ENCODE measurements at places on chromosomes 6 and 20.

DNA sequence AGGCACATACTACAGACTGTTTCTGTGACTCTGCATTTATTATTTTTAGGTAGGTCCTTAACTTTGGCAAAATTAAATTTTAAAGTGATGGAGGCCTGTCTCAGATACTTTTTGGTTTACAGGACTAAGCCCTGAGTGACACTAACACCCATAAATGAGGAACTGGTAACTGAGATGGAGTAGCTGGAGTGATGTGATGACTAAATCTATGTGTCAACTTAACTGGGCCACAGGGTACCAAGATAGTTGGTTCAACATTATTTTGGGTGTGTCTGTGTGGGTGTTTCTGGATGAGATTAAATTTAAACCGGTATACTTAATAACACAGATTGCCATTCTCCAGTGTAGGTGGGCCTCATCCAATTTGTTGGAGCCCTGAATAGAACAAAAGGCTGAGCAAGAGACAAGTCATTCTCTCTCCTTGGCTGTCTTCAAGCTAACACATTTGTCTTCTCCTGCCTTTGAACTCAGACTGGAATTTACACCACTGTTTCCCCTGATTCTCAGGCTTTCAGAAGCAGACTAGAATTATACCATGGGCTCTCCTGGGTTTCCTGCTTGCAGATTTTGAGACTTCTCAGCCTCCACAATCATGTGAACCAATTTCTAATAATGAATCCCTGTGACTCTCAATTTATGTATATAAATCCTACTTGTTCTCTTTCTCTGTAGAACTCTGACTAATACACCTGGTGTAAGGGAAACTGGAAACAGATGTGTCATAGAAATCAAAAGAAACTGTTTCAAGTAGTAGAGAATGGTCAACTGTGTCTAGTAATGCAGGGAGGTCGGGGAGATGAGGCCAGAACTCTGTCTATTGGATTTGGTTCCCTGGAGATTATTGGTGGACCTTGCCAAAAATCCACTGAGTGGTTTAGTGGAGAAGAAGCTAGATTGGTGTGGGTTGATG is 579.2 kb downstream of the EPM2A start:
- no peak overlapping the region for H3K27ac ChIP-seq
- no peak for DNase-seq
- no peak overlapping the region for H3K4me3 ChIP-seq
- H3K27me3 ChIP-seq: no peaks in the 10 kb centered on the region
- no peaks in the 10 kb centered on the region for H3K4me1 ChIP-seq
- H3K36me3 ChIP-seq: peaks cover 2% of the 10 kb centered on the region

GRCh38 chr6:45789238-45789637 is 226.4 kb downstream of the CLIC5 start:
- no peaks in the 10 kb centered on the region for H3K4me1 ChIP-seq
- H3K36me3 ChIP-seq: no peaks in the 10 kb centered on the region
- no peak for DNase-seq
- no peak overlapping the region for H3K4me3 ChIP-seq
- no peak overlapping the region for H3K27ac ChIP-seq
- H3K27me3 ChIP-seq: peaks cover 4% of the 10 kb centered on the region

DNA sequence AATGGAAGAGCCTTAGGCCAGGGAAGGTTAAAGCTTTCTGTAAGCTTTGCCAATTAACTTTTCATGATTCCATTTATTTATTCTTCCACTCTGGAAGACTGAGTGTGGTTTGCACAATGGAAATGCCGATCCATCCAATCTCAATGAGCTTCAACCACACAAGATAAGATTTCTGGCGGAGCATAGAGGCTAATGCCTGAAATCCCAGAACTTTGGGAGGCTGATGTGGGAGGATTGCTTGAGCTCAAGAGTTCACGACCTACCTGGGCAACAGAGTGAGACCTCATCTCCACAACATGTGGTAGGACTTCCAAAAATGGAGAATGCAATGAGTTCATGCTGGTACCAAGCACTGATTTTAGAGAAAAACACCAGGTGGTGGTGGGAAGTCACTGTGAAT is 6.2 kb downstream of the ENPP1 start:
- H3K4me3 ChIP-seq: no peak overlapping the region
- no peak for DNase-seq
- H3K4me1 ChIP-seq: no peaks in the 10 kb centered on the region
- H3K27ac ChIP-seq: no peak overlapping the region
- H3K36me3 ChIP-seq: no peaks in the 10 kb centered on the region

DNA sequence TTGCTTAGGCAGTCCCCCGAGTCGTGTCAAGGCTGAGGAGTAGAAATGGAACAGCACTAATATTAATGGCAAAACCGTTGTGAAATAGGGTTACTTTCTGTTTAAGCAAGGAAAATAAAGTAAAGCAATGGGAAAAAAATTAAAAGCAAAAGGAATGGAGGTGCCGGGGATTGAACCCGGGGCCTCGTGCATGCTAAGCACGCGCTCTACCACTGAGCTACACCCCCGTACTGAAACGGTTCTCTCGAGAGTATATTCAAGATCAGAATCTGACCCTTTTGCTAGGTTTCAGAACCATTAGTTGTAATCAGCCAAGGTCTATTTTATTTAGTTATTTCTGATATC is 85.5 kb downstream of the TRIM27 start:
- DNase-seq: peak; percentile 82
- H3K36me3 ChIP-seq: no peaks in the 10 kb centered on the region
- peak overlapping the region; percentile 82 for H3K27ac ChIP-seq
- peak overlapping the region; percentile 90 for H3K4me3 ChIP-seq
- peaks cover 29% of the 10 kb centered on the region for H3K27me3 ChIP-seq

GRCh38 chr20:330233-331149 is 5.1 kb downstream of the SOX12 start:
- peak; percentile 75 for DNase-seq
- H3K4me3 ChIP-seq: no peak overlapping the region

DNA sequence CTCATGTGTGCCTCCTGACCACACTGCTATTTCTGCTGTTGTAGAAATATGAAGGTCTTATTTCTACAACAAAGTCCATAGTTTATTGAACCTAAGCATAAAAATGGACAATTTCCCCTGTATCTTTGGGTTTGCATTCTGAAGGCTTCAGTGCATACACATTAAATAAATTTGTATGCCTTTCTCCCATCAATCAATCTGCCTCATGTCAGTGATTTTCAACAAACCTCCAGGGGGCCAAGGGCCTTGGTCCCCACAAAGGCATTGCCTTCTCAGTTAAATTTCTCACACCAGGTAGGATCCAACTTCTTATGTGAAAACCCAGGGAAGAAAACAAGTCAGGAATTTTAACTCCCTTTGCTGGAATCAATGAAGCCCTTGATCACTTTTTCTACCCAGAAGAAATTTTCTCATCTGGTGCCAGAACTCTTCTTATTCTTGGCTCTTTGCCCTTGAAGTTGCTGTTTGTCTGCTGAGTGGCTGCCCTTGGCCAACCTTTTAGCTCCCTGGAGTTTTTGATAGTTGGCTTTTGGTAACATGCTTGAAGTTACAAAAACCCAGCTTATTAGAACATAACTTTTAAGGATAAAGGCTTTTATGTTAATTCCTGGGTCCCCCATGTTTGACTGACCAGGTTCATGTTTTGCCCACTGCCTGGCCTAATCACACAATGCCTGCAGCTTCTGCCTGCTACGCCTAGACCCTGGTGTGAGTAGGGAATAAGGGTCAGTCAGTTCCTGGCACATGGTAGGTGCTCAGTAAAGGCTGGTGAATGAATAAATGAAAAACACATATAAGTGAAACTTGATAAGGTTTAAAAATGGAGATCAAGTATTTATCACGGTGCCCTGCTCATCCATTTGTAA is 37.0 kb downstream of the SHLD1 start:
- no peak for DNase-seq
- peaks cover 9% of the 10 kb centered on the region for H3K36me3 ChIP-seq
- no peaks in the 10 kb centered on the region for H3K27me3 ChIP-seq
- H3K4me1 ChIP-seq: peaks cover 12% of the 10 kb centered on the region
- no peak overlapping the region for H3K4me3 ChIP-seq

DNA sequence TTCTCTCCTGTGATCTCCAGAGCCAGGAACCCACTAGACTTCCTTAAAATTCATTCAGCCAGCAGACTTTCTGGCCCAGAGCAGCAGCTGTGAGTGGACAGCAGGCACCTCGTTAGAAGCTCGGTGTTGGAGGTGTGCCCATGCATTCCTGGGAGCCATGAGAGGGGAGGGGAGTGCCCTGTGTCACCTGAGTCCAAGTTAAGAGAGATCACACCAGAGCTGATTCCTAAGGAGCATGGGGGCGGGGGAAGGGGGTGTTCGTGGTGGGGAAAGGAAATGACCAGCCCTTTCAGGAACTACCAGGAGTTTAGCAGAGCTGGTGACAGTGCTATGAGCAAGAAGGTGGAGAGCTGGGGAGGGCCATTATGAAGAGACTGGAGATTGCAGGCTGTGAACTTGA is 46.9 kb downstream of the GFRA4 start:
- no peak overlapping the region for H3K27ac ChIP-seq
- peaks cover 3% of the 10 kb centered on the region for H3K4me1 ChIP-seq
- DNase-seq: no peak
- H3K4me3 ChIP-seq: no peak overlapping the region

DNA sequence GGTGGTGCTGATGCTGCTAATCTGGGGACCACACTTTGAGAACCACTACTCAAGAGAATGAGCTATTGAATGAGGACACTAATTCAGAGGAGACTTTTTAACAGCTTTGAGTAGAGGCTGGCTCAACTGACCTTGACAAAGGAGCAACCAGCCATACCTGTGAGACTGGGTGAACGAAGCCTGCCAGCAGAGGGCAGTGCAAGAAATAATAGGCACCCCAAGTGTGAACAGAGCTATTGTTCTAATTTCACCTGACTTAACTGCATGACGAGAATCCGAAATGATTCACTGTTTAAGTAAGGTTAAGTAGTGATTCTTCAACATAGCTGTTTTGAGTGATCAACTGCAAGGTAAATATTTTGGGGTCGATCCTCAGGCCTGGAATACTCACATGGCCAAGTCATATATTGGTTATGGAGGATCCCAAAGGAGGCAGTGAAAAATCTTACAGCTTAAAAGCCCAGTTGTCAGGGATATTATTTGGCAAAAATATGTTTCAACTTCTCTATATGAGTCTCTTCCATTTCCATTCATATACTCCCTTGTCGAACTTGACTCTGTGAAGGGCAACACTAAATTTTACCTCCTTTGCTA is 550.5 kb upstream of the MARCKS start:
- H3K4me1 ChIP-seq: no peaks in the 10 kb centered on the region
- H3K27ac ChIP-seq: no peak overlapping the region
- H3K36me3 ChIP-seq: no peaks in the 10 kb centered on the region
- peak; percentile 59 for DNase-seq

GRCh38 chr6:92521553-92521952 is 897.8 kb downstream of the EPHA7 start:
- H3K4me3 ChIP-seq: no peak overlapping the region
- no peaks in the 10 kb centered on the region for H3K36me3 ChIP-seq
- no peak for DNase-seq
- no peak overlapping the region for H3K27ac ChIP-seq
- H3K4me1 ChIP-seq: no peaks in the 10 kb centered on the region

DNA sequence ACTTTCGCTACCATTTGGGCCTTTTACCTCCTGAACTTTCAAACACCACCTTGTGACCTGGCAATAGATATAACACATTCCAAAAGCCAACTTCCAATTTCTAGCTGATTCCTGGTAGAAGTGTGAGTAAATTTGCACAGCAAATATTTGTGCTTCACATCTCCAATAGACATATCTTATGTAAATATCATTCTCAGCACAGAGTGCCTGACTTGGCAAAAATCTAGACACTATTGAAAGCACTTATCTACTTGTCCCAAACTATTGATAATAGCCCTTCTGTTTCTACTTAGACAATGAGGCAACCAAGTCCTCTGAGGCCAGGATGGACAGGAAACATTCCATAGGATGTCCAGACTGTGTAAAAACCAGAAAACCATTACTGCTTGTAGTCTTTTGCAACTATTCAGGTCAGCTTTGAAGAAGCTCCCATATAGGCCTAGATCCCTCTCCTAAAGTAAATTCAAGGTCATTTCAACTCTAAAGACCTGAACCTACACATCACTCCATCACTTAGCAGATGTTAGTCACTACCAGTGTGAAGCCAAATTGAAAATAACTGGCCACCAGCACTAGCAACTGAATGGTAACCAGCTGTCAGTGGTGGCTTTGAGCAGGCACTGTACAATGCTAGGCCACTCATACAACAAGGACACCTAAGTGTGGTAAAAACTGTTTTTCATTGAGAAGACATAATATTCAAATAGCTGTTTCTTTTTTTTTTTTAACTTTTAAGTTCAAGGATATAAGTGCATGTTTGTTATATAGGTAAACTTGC is 95.3 kb upstream of the RSPO3 start:
- H3K4me3 ChIP-seq: no peak overlapping the region
- no peaks in the 10 kb centered on the region for H3K27me3 ChIP-seq
- no peaks in the 10 kb centered on the region for H3K4me1 ChIP-seq
- H3K36me3 ChIP-seq: no peaks in the 10 kb centered on the region
- H3K27ac ChIP-seq: no peak overlapping the region

- no peak for DNase-seq
- H3K36me3 ChIP-seq: peaks cover 16% of the 10 kb centered on the region
- no peak overlapping the region for H3K27ac ChIP-seq
- H3K4me1 ChIP-seq: no peaks in the 10 kb centered on the region
- H3K27me3 ChIP-seq: no peaks in the 10 kb centered on the region
Measured at GRCh38 chr6:104809116-104809515, 50.6 kb downstream of the HACE1 start.

DNA sequence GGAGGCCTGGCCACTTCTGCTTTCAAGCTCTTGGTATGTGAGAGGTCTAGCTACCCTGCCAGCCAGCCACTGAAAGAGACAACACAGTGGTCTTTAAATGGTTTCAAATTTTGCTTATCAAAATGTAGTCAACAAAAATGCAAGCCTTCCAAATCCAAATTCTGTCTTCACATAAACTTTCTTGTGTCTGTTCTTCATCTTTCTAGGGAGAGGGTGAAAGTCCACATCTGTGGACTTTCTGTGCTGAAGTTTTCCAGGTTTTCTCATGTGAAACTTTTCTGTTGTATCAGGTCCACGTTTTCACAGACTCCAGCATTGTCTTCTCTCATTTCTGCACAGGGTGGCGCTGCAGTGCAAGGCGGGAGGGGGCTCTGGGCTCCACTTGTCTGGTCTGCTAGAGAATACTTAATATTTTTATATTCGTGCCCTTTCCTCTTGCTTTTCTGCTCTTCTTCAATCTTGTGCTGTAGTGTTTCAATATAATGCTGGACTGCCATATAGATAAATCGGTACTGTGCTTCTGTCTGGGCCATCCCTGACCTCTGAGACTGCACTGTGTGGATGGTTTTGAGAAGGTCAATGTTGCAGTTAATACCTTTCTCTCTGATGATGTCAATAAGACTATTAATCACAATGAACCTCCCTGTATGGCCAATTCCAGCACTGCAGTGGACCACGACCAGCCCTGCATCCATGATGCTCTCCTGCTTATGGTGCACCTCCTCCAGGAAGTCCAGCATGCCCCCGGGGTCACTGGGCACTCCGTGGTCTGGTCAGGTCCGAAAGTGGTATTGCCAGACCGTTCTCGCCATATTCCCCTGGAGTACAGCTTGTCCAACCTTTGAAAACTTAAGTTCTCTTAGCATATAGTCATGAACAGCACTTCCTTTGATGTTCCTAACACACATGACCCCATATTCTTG is 161.6 kb upstream of the TNFAIP3 start:
- no peaks in the 10 kb centered on the region for H3K36me3 ChIP-seq
- H3K4me3 ChIP-seq: no peak overlapping the region
- no peaks in the 10 kb centered on the region for H3K27me3 ChIP-seq
- H3K27ac ChIP-seq: no peak overlapping the region
- DNase-seq: peak; percentile 79
